ENCODE measurements at places on chromosomes 6 and 20.

GRCh38 chr20:63656451-63656850 is 1.7 kb upstream of the RTEL1 start:
- no peak for DNase-seq

- no peak for DNase-seq
Measured at GRCh38 chr20:48261398-48261910, 476.2 kb upstream of the SULF2 start.

DNA sequence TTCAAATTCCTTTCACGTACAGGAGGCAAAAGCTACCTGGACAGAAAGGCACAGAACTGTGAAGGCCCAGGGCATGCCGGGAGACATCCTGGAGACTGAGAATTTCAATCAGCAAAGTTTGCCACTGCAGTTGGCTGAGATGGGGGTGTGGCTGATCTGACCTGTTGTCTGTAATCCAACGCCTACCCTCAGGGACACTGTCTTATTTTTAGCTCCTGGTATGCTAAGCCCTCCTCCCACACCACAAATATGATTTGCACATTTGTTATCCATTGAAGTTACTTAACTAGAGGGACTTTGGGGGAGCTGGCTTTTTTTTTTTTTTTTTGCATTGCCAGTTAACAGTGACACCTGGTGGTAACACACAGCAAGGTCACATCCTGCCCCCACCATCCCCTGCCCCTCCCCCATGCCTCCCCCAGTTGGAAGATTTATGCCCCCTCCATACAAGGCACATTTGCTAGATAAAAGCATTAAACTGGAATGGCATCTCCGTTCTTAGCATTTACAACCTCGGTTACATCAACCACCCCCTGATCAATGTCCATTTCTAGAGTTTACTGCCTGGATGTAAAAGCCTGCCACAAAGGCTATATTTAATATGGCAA is 40.4 kb downstream of the TTI1 start:
- DNase-seq, result peak; percentile 92

- DNase-seq, result no peak
Measured at GRCh38 chr20:45020236-45020886, 54.0 kb downstream of the STK4 start.

DNA sequence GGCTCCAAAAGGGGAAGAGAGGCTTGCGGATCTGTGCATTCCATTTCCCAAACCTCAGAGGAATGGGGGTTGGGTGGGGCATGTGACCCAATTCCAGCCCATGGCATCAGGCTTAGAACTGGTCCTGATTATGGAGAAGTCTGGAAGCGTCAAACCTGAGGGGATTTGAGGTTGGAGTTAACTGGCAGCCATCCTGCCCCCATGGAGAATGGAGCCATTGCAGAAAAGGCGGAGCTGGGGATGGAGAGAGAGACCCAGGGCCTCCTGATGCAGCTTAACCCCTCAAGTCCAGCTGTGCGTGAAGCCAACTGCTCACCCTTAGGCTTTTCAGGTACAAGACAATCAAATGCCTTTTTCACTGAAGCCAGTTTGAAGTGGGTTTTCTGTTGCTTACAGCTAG is 9.9 kb upstream of the SDCBP2 start:
- DNase-seq, result no peak

- DNase-seq, result peak; percentile 90
Measured at GRCh38 chr6:45421709-45422502, 44.2 kb upstream of the SUPT3H start.

DNA sequence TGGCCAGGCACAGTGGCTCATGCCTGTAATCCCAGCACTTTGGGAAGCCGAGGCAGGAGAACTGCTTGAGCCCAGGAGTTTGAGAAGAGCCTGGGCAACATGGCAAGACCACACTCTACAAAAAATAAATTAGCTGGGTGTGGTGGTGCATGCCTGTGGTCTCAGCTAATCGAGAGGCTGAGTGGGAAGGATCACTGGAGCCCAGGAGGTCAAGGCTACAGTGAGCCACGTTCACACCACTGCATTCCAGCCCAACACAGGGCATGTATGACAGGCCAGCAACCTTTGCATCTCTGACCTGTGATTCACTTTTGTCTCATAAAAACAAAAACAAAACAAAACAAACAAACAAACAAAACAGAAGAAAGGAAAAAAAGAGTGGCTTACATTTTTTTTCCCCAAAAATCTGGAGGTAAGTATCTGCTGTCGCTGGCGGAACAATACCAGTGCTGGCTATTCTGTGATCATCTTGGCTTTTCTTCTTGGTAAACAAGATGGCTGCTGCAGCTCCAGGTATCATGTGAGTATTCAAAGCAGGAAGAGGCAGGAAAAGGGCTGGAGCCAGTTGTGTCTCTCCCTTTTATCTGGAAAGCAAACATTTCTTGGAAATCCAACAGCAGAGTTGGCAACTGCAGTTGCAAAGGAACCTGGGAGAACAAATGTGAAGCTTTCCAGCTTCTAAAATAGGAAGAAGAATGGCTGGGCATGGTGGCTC is 40.4 kb upstream of the ZMYND8 start:
- no peak for DNase-seq

Data from SJCRH30 (cell line).